ENCODE measurements at places on chromosomes 1 and 21.

DNA sequence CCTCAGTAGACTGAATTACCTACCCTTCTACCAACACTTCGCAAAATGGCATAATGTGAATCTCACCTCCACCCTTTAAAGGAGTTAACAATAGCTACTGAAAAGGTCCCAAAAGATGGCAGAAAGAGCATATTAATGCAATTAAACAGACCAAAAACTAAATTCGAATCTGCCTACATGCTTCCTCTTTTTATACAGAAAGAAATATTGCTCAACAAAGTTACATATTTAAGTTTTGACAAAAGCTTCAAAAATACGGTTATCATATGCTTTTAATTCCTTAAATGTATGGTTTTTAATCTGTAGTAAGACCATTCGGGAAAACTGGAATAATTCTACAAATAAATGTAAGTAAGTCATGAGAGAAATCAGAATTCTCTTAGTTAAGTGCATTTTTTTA is 2.2 kb downstream of the APP start:
- no peak for DNase-seq

- peak; percentile 43 for DNase-seq
These were observed 211.6 kb upstream of the PLXNA2 start for GRCh38 chr1:208455821-208456220.

DNA sequence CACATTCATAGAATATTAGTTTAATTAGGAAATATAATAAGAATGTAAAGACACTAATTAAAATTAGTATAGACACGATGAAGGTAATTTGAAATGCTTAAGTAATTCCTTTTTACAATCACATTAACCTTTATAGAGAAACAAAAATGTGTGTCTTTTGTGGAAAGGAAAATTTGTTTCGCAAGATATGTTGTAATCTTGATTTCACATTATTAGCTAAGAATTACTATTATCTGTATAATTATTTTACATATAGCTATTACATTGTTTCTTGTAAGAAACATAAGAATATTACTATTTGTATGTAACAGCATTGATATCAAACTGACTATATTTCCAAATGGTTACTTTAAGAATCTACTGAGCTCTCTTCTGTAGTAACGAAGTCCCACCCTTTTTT is 111.2 kb downstream of the PTPRC start:
- DNase-seq = no peak

DNA sequence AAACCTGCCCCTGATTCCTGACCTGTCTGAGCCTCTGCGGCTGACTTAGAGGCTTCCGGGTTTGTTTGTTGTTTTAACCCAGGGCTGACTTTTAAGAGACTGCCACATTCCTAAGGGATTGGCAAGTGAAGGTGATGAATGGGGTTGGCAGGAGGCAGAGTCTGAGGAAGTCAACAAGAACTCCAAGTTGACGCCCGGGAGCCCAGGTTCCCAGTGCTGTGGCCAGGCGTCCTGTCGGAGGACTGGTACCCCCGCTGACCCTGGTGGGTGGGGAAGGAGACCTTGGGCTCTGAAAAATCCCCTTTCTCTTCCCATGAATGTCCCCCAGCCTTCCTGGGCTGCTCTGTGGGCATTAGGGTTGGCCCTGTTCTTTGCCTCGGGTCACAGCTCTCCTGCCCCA is 19.7 kb upstream of the EPS8L3 start:
- DNase-seq = peak; percentile 73

DNA sequence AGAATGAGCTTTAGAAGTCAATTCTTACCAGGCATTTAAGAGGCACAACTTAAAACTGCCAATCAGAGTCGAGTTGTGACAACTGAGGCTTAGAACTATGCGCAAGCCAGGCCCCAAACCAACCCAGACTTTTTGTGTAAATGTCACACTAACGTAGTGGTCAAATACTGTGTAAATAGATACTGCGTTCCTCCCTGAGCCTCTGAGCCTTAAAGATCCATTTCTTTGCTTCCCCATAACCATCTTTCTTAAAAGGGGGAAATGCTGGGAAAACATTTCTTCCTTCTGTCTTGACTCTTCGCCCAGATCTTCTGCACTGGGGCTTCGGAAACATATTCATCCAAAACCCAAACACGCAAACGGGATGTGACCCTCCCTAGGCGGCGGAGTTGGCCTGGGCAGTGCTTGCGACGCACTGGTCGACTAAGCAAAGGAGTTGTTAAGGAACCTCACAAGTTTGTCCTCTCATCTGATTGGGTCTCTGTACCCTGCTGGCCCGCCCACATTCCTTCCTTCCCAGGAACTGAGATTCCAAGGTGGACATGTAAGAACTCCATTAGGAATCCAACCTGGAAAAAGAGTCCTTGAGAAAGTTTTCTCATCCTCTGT is 2.6 kb downstream of the ADAMTS5 start:
- DNase-seq = peak; percentile 75

DNA sequence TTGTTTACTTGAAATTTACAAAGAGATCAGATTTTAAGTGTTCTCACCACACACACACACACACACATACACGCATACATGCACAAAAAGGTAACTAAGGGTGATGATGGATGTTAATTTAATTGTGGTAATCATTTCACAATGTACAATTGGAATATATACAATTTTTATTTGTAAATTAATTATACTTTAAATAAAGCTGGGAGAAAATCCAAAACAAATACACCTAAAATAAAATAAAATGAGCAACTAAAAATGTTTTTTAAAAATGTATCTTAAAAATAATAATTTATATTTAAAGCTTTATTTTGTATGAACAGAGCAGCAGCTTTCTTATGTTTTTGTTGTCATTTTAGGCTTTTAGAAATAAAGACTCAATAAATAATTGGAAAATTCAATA is 8.2 kb upstream of the INSL5 start:
- DNase-seq = no peak

- no peak for DNase-seq
These were observed 12.6 kb downstream of the S100A11 start for GRCh38 chr1:152024223-152024622.

- no peak for DNase-seq
These were observed 4.6 kb downstream of the PEAR1 start for GRCh38 chr1:156898161-156898566.

- no peak for DNase-seq
These were observed 40.8 kb upstream of the LRRC3 start for GRCh38 chr21:44414291-44415072.

GRCh38 chr1:225470211-225471108 is 42.6 kb upstream of the LBR start:
- DNase-seq = no peak

GRCh38 chr1:192826791-192827546 is 18.1 kb downstream of the RGS2 start:
- DNase-seq = no peak

DNA sequence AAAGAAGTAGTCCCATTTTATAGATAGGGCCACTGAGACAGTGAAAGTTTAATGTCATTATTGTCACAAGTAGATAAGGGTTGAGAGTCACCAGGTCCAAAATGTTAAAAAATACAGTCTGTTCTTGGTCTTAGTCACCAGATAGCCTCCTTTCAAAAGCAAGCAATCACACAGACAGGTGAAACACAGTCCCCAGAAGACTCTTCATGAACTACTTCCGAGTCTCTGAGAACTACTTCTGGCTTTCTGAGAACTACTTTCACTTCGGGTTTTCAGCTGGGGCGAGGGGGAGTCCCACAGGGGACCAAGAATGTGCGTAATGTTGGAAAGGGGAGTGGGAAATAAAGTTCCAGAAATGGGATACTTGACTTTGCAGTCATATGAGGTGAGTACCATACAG is 143.2 kb downstream of the HHIPL2 start:
- DNase-seq = no peak

GRCh38 chr1:178796013-178796412 is 71.0 kb downstream of the RALGPS2 start:
- DNase-seq = no peak

GRCh38 chr1:239616673-239617072 is 230.3 kb downstream of the CHRM3 start:
- no peak for DNase-seq

DNA sequence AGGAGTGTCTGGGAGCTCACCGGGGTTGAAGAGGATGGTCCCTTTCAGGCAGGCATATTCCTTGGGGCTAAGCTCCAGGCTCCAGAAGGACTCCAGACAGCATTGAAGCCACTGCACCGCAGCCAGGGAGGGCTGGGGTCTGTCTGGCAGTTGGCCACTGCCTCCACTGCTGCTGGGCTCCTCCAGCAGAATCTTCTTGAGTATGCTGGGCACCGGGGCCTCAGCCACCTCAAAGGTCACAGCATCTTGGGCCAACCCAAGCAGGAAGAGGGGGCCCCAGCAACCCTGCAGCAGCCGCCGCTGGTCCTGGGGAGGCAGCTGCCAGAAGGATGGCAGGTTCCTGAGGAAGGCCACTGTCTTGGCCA is 404 bp downstream of the NR0B2 start:
- no peak for DNase-seq

DNA sequence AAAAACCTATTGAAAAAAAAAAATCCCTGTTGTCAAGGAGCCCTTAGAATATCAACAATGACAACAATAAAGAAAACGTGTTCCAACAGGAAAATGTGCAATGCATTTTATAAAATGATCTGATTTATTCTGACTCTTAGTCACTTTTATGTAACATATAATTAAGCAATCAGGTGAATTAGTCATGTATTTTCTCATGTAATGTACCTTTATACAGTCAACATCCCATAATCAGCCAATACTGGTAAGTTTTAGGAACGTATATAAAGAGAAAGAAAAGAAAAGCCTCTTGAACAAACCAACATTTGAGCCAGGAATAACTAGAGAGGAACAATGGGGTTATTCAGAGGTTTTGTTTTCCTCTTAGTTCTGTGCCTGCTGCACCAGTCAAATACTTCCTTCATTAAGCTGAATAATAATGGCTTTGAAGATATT is at the start of gene CLCA4:
CLCA4 (plus strand) TSS at position 292 of the 435 bp plus-strand sequence; CDS start at position 334, 42 bp downstream.
- DNase-seq = no peak

DNA sequence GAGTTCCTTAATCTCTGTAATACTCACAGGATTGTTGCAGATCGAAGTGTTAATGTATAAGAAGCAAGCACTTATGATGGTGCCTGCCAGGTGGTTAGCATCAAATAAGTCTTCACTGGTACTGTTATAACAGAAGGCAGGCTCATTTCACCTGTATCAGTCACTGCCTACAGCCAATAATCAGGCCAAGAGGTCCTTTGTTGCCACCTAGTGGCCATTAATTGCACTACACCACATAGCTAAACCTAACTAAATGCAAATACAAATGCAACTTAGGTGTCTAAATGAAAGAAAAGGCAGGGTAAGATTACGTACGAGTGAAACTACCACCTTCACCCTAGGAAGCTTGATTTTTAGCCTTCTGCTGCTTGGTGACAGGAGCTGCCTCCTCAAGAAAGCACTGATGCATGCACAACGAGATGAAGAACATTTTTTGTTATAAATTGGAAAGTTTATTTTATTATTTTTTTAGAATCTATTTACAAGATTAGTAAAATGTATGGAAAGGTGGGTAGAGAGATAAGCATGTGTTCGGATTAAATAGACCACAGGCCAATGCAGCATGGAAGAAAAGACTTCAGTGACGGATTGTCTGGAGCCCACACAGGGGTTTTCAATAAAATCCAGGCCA is 334.8 kb upstream of the CAMK1G start:
- DNase-seq = peak; percentile 67

- DNase-seq = no peak
These were observed 928 bp downstream of the TLCD4 start for GRCh38 chr1:95118067-95118499.

- DNase-seq = no peak
These were observed 159.9 kb downstream of the ZBTB18 start for GRCh38 chr1:244210884-244211558.

- no peak for DNase-seq
These were observed 248.6 kb upstream of the DEPDC1 start for GRCh38 chr1:68745451-68745850.

- no peak for DNase-seq
These were observed 49.0 kb upstream of the SCAF4 start for GRCh38 chr21:31780944-31781343.

DNA sequence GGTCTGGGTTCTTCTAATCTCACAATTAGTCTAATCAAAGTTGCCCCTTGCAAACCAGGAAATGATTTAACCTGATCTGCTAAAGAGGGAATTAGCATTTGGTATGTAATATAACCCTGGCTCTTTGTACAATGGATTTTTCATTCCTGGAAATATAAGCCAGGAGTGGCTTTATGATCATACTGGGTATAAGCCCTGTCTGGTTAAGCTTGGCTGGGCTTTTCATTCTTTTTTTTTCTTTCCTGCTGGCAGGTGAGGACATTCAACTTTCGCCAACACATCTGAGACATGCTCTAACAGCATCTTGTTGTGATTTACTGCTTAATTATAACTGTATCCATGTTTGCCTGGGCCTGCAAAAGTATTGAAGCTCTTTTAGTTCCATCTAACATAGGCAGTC is 20.4 kb upstream of the SDE2 start:
- DNase-seq = no peak

DNA sequence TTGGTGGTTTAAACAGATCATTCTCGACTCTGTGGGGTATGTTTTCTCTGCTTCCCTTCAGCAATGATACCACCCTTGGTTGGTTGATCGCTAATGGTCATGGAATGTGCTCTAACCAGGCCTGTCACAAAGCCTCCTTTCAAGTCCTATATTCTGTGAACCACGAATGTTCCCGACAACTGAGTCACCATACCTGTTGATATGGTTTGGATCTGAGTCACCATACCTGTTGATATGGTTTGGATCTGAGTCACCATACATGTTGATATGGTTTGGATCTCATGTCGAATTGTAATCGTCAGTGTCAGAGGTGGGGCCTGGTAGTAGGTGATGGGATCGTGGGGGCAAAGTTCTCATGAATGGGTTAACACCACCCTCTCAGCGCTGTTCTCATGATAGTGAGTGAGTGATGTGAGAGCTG is 10.2 kb upstream of the CAMK2N1 start:
- peak; percentile 61 for DNase-seq

GRCh38 chr1:53107570-53108322 is 34.7 kb downstream of the SLC1A7 start:
- peak; percentile 83 for DNase-seq

- DNase-seq = peak; percentile 61
These were observed 153.9 kb upstream of the SPAG17 start for GRCh38 chr1:118338936-118339335.

DNA sequence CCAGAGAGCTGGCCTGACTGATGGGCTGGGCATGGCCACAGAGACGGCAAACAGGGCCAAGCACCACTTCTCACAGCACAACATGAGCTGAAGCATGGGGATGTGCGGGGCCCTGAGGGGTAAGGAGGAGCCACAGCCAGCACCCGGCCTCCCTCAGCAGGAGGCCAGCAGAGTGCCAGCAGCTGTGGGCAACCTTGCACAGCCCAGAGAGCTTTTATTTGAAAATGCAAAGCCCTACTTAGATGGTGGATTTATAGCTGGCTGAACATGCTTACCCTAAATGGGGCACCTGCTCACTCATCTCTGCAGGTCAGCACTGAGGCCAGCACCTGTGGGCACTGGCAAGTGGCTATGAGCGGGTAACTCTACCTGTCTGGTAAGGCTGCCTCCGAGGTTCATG is 44.1 kb downstream of the SLC66A1 start:
- DNase-seq = no peak
